ENCODE measurements at places on chromosomes 7 and 10.

- DNase-seq = no peak
Measured at GRCh38 chr10:100786591-100786990, 41.2 kb downstream of the PAX2 start.

- DNase-seq = no peak
Measured at GRCh38 chr7:150358433-150358832, 10.2 kb upstream of the REPIN1 start.

- DNase-seq = no peak
Measured at GRCh38 chr10:70672165-70673042, at the start of gene ADAMTS14. Gene ADAMTS14 (plus strand): TSS chr10:70672506. CDS start chr10:70672803, 297 bp downstream.

DNA sequence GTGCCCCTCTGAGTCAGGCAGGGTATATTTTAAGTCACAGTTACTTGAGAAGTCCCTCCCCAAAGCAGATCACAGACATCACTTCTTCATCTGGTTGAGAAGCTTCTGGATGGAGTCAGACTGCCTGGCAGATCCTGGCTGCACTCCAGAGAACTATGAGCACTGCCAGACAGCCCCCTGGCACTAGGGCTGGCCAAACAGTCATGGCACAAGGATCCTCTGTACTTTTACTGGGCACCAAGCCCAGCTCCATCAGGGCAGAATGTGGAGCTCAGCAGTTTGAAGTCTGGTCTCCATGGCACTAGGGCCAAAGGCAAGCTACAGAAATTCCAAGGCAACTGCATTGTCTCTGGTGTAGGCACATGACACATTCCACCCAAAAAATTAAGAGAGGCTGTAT is 162.1 kb downstream of the NRG3 start:
- DNase-seq = no peak

- DNase-seq = no peak
Measured at GRCh38 chr7:50209461-50210135, 94.9 kb upstream of the IKZF1 start.

GRCh38 chr10:79186486-79187120 is 117.8 kb downstream of the ZMIZ1 start:
- no peak for DNase-seq

DNA sequence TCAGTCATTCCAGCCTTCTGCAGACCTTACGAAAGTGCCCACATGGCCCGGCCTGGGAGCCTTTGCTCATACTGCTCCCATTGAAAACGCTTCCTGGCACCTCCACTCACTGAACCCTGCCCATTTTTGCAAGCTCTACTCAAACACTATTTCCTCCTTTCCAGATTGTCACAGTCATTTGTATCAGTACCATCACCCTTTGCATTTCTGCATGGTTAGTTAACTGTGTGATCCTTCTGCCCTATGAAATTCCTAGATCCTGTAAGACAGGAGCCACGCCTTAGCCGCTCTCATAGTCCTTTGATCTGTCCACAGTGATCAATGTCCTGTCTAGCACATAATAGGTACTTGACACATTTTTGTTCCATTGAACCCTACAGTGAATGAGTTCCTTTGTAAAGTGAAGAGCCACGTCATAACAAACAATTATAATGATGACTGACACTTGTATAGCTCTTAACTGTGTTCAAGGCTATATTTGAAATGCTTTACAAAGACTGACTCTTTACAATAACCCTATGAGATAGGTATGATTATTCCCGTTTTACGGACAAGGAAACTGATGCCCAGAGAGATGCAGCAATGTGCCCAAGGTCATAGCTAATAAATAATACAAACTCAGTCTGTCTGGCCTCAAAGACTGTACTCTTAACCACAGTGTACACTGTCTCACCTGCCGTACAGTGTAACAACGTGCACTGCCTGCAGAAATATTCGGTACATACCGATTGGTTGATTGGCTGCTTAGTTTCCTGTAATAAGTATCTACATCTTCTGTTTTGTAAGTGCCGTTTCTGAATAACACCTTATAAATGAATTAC is 16.6 kb upstream of the ITIH2 start:
- DNase-seq = no peak

DNA sequence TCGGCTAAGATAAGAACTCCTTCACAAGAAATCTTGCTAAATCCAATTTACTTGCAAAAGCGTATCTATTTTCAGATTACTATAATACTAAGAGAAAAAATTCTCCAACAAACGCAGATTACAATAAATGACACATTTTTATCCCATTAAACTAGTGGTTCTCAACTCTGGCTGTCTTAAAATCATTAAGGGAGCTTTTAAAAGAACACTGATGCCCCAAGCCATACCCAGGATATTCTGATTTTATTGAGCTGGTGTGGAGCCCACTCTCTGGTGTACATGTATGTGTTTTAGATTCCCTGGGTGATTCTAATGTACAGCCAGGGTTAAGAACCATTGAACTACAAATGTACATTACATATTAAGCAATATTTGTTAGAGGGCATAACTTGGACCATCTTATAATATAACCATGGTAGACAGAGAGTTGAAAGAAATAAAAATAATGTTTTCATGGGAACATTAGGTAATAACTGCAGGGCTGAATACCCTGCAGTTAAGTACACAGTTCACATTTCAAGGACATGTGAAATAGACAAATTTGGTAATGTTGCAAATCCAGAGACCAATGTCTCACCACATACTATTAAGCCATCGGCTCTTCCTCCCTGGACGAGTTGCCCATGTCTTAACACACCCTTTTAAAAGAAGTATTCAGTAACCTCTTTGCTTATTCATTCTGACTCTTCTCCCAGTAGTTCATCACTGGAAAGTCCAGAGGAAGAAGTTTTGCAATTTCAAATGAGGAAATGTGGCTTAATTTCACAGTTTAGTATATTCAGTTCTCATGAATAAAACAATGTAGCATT is 6.2 kb downstream of the GSAP start:
- peak; percentile 25 for DNase-seq

DNA sequence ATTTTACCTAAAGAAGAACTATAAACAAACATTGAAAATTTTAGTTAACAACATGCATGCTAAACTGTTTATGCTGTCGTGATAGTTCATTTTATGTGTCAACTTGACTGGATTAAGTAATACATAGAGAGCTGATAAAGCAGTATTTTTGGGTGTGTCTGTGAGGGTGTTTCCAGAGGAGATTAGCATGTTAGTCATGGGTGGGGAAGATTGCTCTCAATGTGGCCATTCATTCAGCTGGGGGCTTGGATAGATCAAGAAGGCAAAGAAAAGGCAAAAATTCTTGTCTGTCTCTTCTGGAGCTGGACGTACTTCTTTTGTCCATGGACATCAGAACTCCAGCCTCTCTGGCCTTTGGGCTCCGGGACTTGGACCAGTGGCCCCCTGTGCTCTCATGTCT is 172.9 kb upstream of the SEMA3E start:
- DNase-seq = no peak
